SK-N-SH treated with all-trans-retinoic acid at 6 μM for 48 hours (cell line): ENCODE measurements at places on chromosomes 11 and 22.

- ATAC-seq, result peak; percentile 49; the same call in 2 of the 3 replicates
These were observed 58.3 kb downstream of the PRR5L start for GRCh38 chr11:36354221-36355003.

DNA sequence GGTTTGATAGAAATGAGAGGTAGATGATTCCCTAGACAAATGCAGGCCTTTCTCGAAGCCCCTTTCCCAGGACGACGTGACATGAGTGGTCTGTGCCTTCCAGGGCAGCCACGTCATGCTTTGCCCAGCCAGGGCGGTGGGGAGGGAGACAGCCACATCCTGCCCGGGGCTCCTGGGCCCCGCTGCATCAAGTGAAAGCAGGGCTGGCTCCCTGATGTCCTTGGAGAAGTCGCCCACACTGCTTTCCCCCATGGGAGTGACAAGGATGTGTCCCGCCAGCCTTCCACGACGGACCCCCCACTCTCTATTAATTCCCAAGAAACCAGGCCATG, 13.2 kb downstream of the PPARA start:
- ATAC-seq, result no peak

- ATAC-seq, result no peak
These were observed 213.7 kb upstream of the TBCEL start for GRCh38 chr11:120810251-120810650.

GRCh38 chr22:26785932-26786331, 128.5 kb downstream of the MIAT start:
- ATAC-seq, result no peak

- no peak for ATAC-seq
These were observed 587.2 kb downstream of the BUD13 start for GRCh38 chr11:116185551-116185950.

- ATAC-seq, result no peak
These were observed 54.0 kb downstream of the UVRAG start for GRCh38 chr11:75868990-75869389.

GRCh38 chr11:66136752-66137123, 66.7 kb downstream of the PACS1 start:
- no peak for ATAC-seq

- ATAC-seq, result no peak
These were observed 17.0 kb downstream of the SLC22A12 start for GRCh38 chr11:64608046-64608445.

GRCh38 chr11:74311352-74311926, at the start of gene P4HA3:
P4HA3 (minus strand) TSS chr11:74311640; CDS start chr11:74311611, 29 bp downstream.
- peak; percentile 97 for ATAC-seq

- ATAC-seq, result no peak
These were observed 40.7 kb downstream of the SHANK2 start for GRCh38 chr11:71211631-71212030.

GRCh38 chr11:104142698-104143097, 21.2 kb downstream of the PDGFD start:
- no peak for ATAC-seq

DNA sequence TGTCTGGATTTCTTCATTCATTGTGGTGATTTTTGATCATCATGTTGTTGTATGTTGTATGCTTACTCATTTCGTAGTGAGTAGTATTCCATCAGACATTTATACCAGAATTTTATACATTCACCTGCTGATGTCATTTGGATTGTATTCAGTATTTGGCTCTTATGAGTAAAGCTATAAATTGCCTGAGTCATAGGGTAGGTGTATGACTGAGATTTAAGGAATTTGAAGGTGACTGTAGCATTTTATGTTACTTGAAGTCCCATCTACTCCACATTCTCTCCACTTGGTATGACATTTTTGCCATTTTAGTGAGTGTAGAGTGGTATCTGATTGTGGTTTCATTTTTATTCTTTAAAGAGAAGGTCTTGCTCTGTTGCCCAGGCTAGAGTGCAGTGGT, 548.2 kb downstream of the TBC1D22A start:
- ATAC-seq, result no peak

DNA sequence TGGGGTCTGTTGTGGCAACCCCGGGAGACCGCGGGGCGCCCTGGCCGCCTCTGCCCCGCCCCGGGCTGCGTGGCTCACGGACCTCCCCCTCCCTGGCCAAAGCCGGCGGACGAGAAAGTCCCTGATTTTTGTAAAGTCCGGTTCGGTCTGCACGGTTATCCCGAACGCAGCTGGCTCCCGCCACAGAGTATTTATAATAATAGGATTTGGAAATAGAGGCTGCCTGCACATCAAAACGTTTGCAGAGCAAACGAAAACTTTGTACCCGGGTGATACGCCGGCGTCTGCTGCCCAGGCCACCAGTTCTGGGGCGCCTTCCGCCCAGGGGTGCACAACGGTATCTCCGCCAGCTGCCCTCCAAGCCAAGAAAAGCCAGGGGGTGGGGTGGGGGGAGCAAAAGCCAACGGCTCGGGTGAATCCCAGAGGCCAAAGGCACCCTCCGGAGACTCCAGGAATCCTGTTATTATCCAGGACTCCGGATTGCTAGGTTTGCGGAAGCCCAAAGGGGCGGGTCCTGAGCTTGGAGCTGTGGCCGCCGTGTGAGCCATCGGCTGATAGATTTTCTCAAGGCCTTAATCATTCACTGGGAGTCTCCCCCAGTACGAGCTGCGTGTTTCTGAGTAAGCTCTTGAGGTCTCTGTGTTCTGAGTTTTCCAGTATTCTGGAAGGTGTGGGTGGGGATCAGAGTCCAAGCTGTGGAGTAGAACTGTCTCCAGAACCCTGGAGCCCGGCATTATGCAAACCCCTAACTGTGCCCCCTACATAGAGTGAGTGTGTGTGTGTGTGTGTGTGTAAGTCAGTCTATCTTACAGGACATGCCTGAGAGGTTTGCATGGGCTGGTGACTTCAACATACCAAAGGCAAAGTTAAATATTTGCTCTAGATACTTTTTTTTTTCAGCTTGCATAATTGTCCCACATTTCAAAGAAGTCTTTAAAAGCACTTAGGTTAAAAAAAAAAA, 673 bp upstream of the SHANK2 start:
- no peak for ATAC-seq

DNA sequence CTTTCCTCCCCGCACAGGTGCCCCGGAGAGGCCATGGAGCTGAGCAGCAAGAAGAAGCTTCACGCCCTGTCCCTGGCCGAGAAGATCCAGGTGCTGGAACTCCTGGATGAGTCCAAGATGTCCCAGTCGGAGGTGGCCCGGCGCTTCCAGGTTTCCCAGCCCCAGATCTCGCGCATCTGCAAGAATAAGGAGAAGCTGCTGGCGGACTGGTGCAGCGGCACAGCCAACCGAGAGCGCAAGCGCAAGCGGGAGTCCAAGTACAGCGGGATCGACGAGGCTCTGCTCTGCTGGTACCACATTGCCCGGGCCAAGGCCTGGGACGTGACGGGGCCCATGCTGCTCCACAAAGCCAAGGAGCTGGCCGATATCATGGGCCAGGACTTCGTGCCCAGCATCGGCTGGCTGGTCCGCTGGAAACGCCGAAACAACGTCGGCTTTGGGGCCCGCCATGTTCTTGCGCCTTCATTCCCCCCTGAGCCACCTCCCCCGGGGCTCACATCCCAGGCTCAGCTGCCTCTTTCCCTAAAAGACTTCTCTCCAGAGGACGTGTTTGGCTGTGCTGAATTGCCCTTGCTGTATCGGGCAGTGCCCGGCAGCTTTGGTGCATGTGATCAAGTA, 1.3 kb downstream of the TIGD3 start:
- no peak for ATAC-seq

DNA sequence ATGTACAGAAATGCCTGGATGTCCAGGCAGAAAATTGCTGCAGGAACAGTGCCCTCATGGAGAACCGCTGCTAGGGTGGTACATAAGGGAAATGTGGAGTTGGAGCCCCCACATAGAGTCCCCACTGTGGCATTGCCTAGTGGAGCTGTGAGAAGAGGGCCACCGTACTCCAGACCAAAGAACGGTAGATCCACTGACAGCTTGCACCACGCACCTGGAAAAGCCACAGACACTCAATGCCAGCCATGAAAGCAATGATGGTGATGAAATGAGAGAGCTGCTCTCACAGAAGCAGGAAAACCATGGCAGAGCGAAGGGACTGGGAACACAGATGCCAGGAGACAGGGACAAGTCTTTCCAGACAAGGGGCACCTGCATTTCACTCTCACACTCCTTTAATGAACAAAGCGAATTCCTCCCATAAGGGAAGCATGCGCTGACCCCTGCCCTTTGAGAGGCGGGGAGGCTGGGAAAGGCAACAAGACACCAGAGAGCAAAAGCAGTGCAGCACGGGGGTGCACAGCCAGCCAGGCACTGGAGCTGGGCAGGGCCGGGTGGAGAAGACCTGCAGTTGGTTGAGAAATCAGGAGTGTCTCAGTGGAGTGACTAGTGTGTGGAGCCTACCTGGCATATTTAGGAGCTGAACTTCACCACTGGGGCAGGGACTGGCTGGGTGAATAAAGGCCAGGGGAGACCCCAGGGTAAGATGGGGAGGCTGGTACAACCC, 1025.2 kb downstream of the TBC1D22A start:
- ATAC-seq, result no peak

DNA sequence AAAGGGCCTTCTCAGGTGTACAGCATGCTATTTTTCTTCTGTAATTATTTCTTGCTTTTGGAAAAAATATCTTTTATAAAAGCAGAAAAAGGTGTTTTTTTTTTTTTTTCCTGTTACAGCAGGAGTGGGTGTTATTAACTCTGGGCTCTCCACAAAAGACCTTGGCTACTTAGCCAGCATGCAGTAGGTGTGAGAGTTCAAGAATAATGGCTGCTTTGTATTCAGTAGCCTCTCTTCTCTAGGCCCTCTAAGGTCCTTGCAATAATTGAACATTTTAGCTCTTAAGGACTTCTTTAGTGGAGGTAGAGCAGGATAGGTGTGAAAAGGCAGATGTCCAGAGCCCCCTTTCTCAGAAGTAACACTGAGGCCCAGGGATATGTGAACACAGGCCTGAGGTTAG, 3.4 kb downstream of the ELF5 start:
- ATAC-seq, result no peak

- ATAC-seq, result no peak
These were observed 233.4 kb downstream of the ST3GAL4 start for GRCh38 chr11:126588630-126589491.

DNA sequence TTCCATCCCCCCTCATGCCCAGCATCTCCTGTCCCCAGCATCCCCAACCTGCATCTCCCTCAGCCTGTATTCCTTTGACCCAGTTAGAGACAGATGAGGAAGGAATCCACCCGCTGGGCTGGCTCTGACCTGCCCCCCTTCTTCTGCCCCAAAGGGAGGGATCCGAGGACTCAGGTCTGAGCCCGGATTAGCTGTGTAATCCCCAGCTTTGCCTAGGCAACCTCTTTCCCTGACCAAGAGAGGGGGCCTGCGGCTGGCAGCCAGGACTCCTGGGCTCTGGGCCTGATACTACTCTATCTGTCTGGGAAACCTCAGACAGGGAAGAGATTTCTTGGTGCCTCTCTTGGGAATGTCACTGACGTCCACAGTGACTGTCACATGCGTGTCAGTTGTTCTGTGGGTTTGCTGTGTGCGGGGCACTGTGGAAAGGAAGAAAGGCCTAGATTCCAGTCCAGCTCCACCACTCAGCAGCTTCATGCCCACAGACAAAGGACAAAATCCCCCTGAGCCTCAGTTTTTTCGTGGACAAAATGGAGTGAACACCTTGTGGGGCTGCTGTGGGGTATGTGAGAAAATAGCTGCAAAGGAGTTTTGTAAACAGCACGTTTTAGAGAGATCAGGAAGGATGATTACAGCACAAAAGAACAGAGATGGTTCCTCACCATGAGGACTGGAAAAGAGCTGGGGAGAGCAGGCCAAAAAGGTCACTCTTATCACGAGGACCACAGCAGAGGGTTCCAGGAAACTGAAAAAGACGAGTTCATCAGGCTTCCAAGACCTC, 1.3 kb upstream of the NDUFV1 start:
- no peak for ATAC-seq

DNA sequence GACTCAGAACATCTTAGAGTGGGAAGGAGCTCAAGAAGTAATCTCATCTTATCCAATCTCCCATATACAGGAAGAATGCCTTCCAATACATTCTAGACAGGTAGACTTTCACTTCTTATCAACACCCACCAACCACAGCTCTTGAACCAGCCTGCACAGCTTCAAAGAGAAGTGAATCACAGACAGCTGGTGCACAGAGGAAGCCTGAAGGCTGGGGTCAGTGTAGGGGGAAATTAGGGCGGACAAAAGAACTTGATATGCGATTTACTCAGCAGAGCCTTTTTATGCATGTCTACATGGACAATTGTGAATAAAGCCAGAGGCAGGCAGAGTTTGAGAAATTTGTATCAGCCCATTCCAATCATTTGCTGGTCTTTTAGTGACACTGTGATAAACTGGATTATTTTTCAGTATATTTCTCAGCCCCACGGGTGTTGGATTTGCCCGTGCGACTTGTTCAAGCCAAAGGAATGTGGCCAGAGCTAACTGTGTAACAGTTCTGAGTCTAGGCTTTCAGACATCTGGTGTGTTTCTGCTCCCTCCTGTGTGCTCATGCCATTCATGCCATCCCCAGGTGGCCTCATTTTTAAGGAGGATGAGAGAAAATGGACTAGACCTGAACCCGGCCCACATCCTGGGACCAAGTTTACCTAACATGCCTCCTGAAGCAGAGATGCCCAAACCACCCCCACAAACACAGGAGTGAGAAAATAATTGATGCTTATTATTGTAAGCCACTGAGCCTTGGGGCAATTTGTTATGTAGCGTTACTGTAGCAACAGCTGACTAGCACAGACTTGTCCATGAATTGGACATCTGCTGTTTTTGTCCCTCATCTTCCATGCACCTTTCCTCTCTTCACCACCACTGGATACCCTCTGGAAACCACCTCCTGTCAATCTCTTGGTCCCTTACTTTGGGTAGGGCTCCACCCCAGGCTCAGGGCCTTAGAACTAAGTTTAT, 137.5 kb upstream of the HSD17B12 start:
- ATAC-seq, result no peak
